CD4-positive, alpha-beta T cell treated with Interleukin-10 for 1 hour (primary cell): ENCODE measurements at places on chromosomes 3 and 15.

DNA sequence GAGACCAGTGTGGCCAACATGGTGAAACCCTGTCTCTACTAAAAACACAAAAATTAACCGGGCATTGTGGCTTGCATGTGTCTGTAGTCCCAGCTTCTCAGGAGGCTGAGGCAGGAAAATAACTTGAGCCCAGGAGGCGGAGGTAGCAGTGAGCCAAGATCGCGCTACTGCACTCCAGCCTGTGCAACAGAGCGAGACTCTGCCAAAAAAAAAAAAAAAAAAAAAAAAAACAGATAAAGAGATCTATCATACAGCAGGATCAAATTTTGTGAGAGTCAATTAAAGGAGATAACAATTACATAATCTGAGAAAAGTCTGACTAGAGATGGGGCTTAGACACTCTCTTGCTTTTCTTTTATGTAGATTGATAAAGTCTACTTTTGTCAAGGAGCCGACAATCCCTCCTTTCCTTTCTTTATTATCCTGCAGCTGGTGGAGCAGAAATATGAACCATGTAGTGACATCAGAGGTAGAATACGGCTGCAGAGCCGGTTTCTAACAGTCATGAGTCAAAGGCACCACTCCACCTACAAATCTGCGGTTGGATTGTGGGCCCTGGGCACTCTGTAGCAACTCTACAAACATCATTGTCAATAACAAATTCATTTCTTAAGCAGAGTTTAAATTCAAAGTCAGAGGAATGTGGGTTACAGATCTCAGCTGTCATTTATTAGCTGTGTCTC is 9.0 kb downstream of the C2CD4A start:
- no peak for DNase-seq

GRCh38 chr3:99659951-99660350 is 21.6 kb downstream of the COL8A1 start:
- no peak for DNase-seq

DNA sequence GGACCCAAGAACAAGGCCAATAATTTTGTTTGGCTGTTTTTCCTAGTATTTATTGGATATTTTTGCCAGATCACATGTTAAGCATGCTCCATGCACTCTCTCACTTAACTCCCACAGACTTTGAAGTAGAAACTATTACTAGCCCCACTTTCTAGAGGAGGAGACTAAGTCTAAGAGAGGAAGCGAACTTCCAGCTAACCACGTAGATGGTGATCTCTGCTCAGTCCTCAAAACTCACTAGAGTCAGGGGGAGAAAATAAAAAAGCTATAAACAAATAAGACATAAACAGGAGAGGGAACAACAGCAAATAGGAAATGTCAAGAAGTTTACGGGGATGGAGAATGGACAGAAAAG is 481.0 kb upstream of the PROK2 start:
- DNase-seq = no peak

DNA sequence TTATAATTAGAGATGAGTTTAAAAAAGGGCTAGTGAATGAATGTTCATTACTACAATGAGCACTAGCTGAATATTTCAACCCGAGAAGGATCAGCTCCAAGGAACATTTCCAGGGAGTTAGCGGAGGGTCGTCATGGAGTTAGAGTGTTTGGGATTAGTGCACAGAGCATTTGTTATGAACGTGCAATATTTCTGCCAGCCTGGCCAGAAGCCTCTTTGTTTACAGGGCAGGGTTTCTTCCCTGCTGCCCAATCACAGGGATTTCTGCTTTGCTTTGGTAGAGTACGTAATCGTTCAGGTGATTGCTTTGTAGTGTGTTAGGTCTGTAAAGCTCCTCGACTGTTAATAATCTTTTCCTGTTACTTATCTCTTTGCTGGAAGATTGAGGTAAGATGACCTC is 5.9 kb downstream of the CGNL1 start:
- no peak for DNase-seq
